ENCODE measurements at places on chromosomes 11 and 22.
A peak's percentile ranks its signal among the peaks of the same experiment; 100 is the strongest.

- no peak for DNase-seq
Measured at GRCh38 chr11:32210556-32210955, 119.7 kb downstream of the RCN1 start.

- no peak for DNase-seq
Measured at GRCh38 chr11:81174646-81175330, 1558.9 kb downstream of the FAM181B start.

GRCh38 chr11:106853850-106854401 is 164.3 kb downstream of the GUCY1A2 start:
- no peak for DNase-seq

GRCh38 chr11:132632641-132633124 is 899.6 kb downstream of the OPCML start:
- peak; percentile 66 for DNase-seq

- DNase-seq, result no peak
Measured at GRCh38 chr11:119481667-119482400, 58.9 kb upstream of the THY1 start.

GRCh38 chr22:34308101-34308500 is 387.8 kb upstream of the LARGE1 start:
- no peak for DNase-seq

DNA sequence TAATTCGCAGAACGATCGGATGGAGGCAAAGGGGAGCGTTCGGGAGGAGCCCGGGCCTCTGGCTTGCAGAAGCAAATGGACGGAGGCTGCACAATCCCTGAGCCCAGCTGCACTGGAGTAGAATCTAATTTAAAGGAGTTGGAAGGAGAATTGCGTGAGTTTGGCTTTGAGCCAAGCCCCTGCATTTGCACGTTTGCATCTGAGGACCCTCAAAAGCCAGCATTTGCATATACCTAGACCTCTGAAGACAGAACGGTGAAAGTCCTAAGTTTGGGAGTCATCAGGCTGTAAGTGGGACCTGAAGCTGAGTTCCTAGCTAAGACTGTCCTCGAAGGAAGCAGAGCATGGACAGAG is 15.6 kb downstream of the TP53AIP1 start:
- DNase-seq, result no peak

- peak; percentile 30 for DNase-seq
Measured at GRCh38 chr11:1879941-1880720, 11.6 kb downstream of the PRR33 start.

DNA sequence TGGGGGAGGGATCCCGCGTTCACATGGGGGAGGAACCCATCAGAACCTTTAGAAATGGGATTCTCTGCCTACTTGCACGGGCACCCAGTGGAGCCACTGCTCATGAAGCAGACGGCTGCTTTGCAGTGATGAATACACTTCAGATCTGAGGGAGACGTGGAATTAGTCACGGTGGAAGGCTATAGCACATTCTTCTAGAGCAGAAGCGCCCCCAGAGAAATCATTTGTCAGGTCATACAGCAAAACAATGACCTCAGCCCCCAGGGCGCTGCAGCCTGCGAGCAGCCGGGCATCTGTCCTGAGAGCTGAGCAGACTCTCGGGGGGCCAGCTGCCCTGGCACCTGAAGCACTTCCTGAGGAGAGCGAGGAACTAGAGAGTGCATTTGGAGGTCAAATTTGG is 12.7 kb downstream of the TP53AIP1 start:
- no peak for DNase-seq

GRCh38 chr22:27218012-27218920 is 560.9 kb downstream of the MIAT start:
- no peak for DNase-seq

GRCh38 chr11:45852018-45852711 is 4.9 kb downstream of the CRY2 start:
- no peak for DNase-seq

DNA sequence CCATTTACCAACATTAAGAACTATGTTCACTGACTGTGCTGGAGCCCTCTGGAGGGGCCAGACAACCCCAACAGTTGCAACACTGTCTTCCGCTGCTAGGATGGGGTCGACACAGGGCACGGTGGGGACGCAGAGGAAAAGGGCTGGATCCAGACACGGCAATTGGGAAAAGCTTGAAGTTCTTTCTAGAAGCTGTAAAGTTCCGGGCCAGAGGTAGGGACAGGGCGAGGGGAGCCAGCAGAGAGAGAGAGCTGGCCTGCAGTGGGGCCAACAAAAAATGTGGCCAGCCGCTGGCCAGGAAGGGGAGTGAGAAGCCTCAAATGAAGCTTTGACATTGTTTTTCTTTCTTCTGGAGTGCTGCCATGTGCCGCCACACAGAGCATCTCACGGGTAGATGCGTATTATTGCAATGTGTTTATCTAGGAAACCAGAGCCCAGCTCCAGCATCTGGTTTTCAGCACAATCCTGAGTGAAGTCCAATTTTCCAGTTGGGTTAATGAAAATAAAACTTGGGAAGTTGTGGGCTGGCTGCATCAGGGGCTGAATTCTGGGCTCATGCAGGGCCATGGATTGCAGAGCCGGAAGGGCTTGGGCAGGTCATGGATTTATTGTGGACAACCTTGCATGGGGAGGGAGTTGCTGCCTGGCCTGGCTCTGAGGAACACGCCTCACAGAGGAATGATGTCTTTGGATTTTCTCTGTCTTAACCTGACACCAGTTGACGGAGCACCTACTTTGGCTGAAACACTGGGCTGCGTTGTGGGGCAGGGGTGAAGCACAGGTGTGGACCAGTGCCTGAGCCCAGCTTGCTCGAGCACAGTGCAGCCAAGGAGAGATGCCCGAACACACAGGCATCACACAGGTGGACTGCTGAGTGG is 67.6 kb upstream of the AMPD3 start:
- peak; percentile 54 for DNase-seq

DNA sequence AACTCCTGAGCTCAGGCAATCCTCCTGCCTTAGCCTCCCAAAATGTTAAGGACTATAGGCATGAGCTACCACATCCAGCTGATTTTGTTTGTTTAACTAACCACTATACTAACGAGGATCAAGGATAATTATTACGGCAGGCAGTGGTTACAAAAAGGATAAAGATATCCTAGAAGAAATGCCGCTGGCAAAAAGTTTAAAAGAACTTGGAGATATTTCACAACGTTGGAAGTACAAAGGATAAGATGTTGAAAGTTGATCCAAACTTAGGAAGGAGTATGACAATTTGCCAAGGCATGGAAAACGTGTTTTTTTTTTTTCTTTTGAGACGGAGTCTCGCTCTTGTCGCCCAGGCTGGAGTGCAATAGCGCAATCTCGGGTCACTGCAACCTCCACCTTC is 13.4 kb downstream of the AP5B1 start:
- DNase-seq, result no peak

DNA sequence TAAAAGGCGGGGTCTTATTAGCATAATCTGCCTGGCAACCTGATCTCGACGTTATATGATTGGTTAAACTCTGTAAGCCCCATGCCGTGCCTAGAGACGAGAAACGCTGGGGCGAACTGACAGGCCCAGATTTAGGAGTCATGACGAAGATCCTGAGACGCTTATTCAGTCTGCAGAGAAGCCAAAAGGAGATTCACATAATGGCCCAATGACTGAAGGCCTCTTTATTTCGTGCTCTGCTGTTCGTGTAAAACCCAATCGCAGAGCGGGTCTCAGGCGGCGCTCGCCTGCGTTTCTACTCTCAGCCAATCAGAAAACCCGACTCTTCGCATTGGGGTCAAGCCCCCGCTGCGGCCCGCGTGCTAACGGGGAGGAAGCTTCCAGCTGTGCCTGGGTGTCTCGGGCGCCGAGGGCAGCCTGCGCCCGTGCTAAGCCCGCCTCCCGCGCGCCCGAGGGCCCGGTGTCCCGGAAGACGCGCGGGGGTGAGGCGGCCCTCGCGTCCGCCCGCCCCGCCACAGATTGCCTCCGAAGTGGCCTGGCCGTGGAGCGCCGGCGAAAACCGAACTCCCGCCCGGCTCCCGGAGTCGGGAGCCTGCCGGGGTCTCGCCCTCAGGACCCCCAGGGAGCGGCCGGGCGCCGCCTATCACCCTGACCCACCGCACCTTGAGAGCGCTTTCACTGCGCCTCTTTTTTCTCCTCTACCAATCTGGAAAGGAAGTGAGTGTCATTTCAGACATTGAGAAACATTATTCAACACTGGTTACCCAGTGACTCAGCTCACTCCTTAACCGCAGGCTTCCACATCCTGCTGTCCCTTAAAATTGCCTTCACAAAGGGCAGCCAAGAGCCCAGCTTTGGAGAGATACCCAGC is 446 bp upstream of the PRDM10 start:
- DNase-seq, result peak; percentile 96

DNA sequence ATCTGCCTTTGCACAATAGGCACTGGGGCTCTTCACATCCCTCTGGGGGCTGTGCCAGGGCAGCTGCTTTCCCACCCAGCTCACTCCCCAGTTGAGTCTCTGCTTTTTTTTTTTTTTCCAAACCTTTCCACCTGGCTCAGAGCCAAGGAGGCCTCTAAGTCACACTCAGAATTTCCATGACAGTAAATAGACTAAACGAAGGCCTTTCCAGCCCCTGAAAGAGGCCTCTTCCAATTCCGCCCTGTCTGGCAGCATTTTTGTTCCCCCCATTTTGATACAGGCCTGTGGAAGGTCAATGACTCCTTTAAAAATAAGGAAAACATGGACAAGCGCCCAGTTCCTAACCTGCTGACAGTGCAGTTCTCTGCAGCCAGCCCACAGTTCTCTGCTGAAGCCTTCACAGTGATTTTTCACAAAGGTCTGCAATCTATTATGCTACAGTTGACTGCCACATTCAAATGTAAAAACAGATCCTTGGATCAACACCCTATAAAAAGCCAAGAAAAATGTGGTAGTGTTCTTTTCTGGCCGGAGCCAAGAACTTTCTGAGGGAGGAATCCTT is 107.5 kb upstream of the SESN3 start:
- peak; percentile 91 for DNase-seq

- DNase-seq, result no peak
Measured at GRCh38 chr22:48797731-48798130, 1029.9 kb downstream of the BRD1 start.

GRCh38 chr11:61507962-61508861 is at the start of gene LRRC10B:
Gene LRRC10B, plus strand, starts transcription at chr11:61508749. Its CDS starts 250 bp downstream, at chr11:61508999.
- peak; percentile 79 for DNase-seq

DNA sequence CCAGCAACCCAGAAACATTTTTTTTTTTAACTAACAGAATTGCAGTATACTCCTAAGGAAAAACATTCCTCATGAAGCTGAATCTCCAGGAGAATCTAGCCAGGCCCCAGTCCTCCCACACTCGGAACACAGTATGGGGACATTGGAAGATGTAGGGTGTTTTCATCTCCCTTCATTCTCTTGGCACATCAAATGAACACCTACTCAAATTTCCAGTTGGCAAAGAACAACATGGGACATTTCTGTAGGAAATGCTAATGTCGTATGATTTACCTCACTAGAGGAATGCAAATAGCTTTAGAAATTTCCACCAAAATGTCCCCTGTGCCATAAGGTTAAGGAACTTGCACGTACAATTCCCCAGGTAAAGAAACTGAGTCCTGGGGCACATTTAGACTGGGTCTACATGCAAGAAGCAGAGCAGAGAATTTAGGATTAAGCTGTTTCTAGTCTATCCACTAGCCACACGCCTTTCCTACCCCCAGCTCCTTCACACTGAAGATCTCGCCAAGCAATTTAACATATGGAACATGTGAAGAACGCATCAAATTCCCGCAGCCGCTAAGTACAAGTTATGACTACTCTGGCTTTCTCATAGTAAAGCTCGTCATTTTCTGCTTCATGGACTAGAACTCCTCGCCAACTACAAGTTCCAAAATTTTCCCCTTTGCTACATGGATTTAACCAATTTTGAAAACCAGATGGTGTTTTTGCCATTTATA is 2.9 kb upstream of the CADM1 start:
- DNase-seq, result no peak

DNA sequence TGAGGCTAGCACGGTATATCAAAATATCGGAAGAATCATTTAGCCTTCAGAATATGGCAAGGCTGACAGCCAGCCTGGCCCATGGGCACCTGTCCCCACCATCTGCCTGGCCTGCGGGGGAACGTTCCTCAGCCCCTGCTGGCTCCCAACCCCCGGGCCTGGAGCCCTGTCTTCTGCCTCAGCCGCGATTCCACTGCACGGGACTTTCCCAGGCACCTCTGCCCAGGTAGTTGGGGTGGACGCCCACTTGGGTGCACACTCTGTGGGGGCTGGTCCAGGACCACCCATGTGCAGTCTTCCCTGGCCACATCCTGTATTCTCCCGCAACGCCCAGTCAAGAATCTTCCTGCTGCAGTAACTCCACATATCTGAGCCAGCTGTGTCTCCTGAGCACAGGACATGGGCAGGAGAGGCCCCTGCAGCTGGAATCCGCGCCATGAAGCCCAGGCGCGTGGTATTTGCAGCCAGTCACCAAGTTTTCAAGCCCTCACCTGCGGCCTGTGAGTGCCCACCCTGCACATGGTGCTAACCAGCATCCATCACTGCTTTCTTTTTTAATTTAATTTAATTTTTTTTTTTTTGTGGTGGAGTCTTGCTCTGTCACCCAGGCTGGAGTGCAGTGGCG is 77.9 kb downstream of the KCNQ1 start:
- DNase-seq, result no peak

DNA sequence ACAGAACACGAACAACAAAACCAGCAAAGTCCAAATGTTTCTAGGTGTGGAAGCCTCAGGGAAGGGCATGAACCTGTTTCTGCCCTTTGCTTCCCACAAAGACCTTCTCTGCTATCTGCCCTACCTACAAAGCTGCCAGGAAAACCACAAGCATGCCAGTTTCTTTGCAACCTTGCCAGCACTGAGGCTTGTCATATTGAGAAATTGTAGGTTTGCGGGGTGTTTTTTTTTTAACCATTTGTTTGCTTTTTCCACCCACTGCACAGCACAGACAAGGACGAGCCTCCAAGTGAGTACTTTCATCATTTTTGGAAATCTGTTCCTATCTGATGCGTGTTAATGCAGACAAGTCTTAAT is 12.8 kb downstream of the PARVG start:
- no peak for DNase-seq

DNA sequence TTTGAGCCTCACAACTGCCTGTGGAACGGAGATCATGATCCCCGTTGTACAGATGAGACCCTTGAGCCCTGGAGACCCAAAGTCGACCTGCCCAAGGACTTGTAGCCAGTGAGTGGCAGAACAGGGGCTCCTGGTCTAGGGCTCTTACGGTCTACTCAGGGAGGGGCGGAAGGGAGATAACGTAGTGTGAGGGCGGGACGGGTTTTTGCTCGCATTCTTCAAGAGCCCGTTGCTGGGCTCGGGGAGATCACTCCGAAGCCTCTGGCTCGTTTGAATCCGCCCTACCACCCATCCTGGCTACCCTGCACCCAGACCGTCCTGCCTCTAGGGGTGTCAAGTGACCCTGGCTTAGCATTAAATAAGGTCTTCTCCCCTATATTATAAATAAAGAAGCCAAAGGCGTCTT is 639 bp downstream of the CRY2 start:
- peak; percentile 83 for DNase-seq

DNA sequence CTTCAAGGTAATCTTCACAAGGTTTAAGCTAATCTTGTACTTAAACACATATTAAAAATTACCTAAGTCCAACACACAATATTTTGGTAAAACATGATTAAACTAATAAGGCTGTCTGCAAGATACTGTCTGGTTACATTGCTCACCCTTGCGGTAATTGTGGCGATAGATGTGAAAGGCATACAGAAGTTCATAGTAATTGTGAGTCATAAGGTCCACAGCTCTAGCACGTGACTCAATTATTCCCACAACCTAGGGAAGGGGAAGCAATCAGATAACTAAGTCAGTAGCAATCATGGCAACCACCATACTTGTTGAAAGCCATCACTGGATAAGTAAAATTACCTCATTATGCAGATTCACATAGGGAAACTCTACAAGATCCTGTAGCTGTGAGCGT is 30.5 kb upstream of the FNBP4 start:
- DNase-seq, result no peak

- peak; percentile 51 for DNase-seq
Measured at GRCh38 chr22:43213051-43213450, 26.1 kb upstream of the TTLL12 start.

- DNase-seq, result no peak
Measured at GRCh38 chr22:43188829-43189545, 2.1 kb upstream of the TTLL12 start.
